ENCODE measurements at places on chromosomes 6 and 20. TPM values are rescaled to one million over a fixed set of nuclear protein-coding genes. Genes with fewer than 3 reads are reported as not detected.

- DNase-seq: no peak
Observed at GRCh38 chr20:64149141-64149540, 15.1 kb upstream of the MYT1 start.

GRCh38 chr20:10321138-10321717 lies 102.6 kb downstream of the SNAP25 start:
- no peak for DNase-seq

- DNase-seq: no peak
Observed at GRCh38 chr20:59807909-59808728, 125.3 kb downstream of the SYCP2 start.

- no peak for DNase-seq
Observed at GRCh38 chr6:89482126-89482525, 49.2 kb downstream of the ANKRD6 start.

The HAO1 gene
- not detected for total RNA-seq

The CGA gene
- 0.20 TPM for total RNA-seq

The UBD gene
- total RNA-seq: not detected

The THBD gene
- total RNA-seq: 0.03 TPM

Measured in SJCRH30 (cell line).